Esophagus mucosa (tissue), 1 donor: ENCODE measurements at places on chromosomes 5 and 9. TPM values are rescaled to one million over a fixed set of nuclear protein-coding genes. Genes with fewer than 3 reads are reported as not detected.
A peak's percentile ranks its signal among the peaks of the same experiment; 100 is the strongest.

The GDA gene
- 0.52 TPM for total RNA-seq

- no peak for ATAC-seq
Measured at GRCh38 chr5:138234651-138235050, 21.5 kb upstream of the CDC23 start.

The PCDHA11 gene
- not detected for total RNA-seq

DNA sequence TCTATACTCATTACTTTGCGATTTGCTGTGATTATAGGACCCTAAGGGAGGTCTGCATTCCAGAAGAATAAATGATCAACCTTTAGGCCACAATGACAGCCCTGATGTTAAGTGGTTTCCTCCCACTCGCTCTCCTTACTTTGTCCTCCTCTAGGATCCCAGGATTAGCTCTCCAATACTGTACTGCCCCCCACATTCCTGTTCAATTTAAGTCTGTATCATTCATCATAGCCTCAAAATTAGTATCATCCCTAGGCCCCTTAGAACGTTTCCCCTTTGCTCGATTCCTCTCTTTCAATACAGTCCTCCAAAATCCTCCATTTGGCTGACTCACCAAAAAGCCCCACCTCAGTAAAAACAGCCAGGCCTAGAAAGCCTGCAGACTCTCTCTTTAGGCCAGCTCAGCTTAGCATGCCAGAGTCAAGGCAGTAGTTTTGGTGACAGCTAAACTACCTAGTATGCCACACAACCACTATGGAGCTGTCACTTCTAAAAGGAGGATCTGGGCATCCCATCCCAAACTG lies 24.4 kb downstream of the RNF145 start:
- peak; percentile 39 for ATAC-seq

The SPINK7 gene
- 138 TPM for total RNA-seq

The PRSS3 gene
- total RNA-seq, result 107 TPM

The PRR16 gene
- 0.44 TPM for total RNA-seq

DNA sequence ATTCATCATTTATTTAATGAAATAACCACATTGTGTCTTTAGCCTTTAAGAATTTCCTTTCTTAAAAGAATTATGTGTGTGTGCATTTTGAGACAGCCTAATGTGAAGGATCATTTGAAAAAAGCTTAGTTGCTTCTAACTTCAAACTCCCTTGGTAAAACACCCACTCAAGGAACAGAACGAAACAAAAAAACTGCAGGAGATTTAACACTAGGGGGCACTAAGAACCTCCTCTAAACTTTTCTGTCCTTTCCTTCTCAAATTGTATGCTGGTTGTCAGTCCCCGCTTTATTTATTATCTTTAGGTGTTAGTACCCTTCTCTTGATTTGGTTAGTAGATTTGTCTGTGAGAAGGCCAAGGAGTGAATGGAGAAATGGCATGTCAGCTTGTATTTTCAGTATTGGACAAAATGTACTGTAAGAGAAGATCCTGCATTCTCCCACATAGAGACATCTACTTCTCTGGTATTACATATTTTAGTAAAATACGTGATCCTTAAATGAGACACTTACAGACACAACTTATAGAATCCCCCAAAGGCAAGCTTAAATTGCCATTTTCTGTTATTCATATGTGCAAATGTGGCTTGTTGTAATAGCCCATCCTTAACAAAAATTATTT lies 229.7 kb downstream of the MRPS30 start:
- ATAC-seq, result no peak

GRCh38 chr5:83715236-83716065 lies 5.2 kb downstream of the HAPLN1 start:
- ATAC-seq, result no peak
